ENCODE measurements at places on chromosomes 5 and 9.

GRCh38 chr9:113574441-113575262 is 111.1 kb downstream of the RGS3 start:
- no peak for DNase-seq

GRCh38 chr9:113482341-113482740 is 18.8 kb downstream of the RGS3 start:
- DNase-seq: no peak

GRCh38 chr5:61576556-61576955 is 244.5 kb downstream of the ZSWIM6 start:
- DNase-seq: no peak

- no peak for DNase-seq
These were observed 234.5 kb downstream of the PAPPA start for GRCh38 chr9:116387934-116388698.

- no peak for DNase-seq
These were observed 18.6 kb upstream of the DAP start for GRCh38 chr5:10779592-10779991.

DNA sequence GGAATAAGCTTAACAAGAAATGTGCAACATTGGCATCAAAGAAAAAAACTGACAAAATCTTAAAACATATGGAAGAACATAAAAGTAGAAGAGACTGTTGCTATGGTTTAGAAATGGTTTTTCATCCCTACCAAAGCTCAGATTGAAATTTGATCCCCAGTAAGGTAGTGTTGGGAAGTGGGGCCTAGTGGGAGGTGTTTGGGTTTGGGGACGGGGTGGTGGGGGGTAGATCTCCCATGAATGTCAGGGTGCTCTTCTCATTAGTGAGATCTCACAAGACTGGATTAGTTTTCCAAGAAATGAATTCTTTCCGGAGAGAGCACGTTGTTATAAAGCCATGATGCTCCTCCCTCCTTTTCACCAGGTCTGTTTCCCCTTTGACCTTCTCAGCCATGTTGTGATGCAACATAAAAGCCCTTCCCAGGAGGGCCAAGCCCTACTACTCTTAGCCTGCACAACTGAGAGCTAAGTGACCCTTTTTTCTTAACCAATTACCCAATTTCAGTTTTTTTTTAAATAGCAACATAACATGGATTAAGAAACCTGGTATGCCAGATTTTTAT is 10.6 kb downstream of the TMEM167A start:
- DNase-seq: no peak

DNA sequence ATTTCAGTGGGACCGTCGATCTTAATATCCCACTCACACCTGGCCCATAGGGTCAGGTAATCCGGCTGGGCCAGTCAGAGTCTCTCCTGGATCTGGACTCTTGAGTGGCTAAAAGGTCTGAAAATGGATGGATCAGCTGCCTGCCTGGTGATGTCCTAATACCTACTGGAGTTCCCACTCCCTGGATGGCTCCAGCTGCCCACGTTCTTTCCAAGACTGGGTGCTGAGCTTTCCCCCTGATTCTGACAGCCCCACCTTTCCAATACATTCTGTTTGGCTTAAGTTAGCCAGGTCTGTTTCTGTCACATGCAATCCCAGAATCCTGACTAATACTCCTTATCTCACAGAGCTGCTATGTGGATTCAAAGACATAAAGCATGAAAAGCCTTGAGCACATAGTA is 10.2 kb downstream of the SH3PXD2B start:
- DNase-seq: no peak

GRCh38 chr9:133144142-133144903 is 19.4 kb downstream of the GBGT1 start:
- no peak for DNase-seq

DNA sequence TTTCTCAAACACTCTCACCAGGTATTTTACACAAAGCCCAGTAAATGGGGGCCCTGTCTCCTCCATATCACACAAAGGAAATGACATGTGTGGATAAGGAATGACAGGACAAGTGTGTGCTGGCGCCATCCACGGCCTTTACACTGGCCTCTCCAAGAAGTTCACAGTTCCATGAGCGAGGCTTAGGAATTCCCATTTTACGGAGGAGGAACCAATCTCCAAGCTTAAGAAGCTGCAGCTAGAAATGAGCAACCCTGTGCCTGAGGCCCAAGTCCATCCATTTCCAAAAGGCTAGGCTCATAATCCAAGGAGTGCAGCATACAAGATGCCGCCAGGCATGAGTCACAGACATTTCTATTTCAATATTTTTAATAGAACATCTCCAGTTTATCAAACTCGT is 203.4 kb downstream of the AUH start:
- no peak for DNase-seq

GRCh38 chr9:69919461-69920061 is 98.9 kb downstream of the CFAP95 start:
- no peak for DNase-seq

Data from SIG-M5 (cell line).